ENCODE measurements at places on chromosomes 12 and 14.

- no peak for DNase-seq
These were observed 344.0 kb downstream of the PDZRN4 start for GRCh38 chr12:41532072-41532471.

DNA sequence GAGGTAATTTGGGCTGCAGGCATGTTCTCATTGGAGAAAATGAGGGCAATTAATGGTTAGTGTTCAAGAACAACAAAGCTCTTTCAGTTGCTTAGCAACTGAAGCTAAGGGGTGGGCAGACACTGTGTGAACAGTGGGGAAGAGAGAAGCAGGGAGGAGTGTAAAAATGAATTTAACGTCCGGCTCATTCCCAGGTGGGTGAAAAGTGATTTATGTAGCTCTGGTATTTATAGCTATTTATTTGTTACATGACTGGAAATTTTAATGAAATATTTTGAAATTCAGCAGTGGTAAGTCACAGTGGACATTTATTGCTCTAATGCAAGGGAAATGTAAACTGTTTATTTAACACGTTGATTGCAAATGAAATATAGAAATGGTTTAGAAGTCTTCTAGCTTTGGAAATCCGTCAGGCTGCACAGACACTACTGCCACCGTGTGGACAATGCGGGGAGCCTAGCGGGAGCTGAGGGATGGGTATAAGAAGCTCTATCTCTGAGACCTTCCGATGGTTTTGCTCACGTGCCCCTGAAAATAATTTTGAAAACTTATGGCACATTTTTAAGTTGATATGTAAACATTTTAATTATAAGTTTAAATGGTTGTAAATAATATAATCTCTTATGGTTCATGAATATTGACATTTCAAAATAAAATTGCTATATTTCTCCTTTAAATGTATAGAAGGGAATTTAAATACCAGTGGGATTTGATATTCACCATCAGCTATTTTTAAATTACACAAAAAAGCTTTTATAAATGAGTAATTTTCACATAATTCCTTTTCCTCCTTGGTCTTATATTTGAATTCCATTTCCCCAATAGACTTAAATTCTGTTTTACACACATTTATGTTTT is 54.4 kb downstream of the E2F7 start:
- DNase-seq, result no peak

GRCh38 chr12:52252728-52253343 is 19.8 kb downstream of the KRT7 start:
- no peak for DNase-seq

DNA sequence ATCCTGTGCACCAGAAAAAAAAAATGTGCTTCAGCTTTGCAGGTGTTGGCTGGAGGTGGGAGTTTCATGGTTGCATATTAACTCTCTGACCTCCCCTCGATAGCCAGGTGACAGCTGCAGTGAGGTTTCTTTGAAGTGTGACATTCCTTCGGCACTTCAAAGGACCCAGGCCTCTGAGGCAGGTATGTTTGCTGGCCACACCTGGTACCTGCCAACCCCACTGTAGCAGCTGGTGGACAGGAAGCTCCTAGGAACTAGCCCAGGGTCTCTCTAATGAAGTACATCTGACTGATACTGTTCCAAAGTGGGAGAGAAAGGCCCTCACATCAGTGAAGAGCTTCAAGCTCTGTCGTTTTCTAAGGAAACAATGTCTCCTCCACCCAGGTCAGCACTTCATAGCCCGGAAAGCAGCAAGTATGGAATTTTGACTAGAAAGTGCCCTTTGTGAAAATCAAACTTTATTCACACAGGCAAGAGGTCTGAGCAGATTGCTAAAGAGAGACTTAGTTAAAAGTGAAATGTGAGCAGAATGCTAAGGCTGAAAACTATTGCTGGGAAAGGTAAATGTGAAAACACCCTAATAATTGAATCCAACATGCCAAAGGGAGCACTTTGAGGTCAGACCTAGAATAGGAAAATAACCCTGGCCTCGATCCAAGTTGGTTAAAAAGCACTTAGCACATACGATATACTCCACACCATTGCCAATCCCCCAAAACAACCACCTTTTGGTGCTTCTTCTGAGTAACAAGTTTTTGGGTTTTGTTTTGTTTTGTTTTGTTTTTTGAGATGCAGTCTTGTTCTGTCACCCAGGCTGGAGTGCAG is 71.3 kb downstream of the PHLDA1 start:
- no peak for DNase-seq

DNA sequence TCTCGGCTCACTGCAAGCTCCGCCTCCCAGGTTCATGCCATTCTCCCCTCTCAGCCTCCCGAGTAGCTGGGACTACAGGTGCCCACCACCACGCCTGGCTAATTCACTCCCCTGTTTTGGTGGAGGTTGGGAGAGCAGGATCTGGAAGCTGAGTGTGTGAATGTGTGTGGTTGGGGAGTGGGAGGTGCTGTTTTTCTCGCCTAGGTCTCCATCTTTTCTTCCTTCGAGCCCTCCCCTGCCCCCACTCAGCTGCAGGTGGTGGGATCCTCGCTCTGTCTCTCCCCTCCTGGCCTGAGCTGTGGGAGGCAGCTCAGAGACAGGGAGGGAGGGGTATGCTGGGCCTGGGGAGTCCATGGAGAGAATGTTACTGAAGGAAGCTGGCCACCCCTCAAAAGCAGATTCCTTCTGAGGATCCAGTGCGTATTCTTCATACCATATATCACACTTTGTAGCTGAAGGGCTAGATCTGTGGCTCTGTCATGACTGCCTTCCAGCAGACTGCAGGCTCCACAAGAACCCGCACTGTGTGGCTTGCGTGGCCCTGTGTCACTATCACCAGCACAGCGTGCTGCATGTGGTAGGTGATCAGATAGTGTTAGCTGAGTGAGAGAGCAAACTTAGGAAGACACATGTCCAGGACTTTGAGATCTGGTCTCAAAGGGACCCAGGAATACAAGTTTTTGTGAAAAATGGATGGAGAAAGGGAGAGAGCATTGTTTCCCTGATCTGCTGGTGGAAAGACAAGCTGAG is 2.8 kb downstream of the KRT83 start:
- DNase-seq, result no peak

GRCh38 chr14:37594238-37594970 is 645 bp downstream of the FOXA1 start:
- DNase-seq, result no peak

DNA sequence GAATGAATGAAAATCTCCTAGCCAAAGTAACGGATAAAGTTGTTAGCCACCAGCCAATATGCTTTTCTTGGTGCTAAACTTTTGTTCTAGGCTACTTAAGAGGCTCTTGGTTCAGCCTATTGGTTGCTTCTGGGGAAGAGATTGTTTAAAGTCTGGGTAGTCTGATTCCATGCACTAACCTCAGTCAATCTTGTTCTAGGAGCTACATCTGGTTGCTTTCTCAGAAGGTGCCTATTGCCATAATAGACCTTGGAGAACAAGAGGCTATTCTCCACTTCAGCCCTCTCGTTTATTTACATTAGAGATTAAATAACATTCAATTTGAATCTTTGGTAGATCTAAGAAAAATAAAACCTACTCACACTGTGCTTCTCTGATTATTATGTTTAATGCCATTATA is 40.8 kb upstream of the OTOGL start:
- DNase-seq, result no peak

DNA sequence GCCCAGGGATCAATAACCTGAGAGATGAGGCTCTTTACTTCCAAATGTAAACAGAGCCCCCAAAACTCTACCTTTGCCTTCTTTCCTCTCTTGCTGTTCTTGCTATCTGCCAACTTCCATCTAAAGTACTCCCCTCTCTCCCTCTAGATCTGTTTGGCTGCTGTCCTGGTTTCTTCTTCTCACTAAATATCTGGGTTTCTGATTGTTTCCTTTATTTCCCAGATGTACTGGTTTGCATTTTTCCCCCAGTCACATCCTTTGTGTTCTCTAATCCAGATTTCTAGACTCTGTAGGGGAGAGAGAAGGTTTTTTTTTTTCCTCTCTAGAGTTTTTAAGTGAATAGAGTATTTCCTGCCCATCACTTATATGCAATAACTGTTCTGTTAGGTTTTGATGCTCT is 7.1 kb upstream of the SALL2 start:
- DNase-seq, result no peak

DNA sequence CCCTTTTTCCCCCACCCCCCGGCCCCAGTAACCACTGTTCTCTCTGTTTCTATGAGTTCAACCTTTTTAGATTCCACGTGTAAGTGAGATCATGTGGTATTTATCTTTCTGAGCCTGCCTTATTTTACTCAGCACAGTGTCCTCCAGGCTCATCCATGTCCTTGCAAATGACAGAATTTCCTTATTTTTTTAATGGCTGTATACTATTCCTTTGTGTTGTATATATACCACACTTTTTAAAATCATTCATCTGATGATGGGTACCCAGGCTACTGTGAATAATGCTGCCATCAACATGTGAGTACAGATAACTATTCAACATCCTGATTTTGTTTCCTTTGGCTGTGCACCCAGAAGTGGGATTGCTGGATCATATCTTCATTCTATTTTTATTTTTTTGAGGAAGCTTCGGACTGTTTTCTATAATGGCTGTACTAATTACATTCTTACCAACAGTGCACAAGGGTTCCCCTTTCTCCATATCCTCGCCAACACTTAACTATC is 54.7 kb downstream of the DDX51 start:
- DNase-seq, result no peak

Measured in activated naive CD4-positive, alpha-beta T cell (primary cell).